ENCODE measurements at places on chromosomes 13 and 19.

- no peak for DNase-seq
These were observed 19.1 kb downstream of the CEBPG start for GRCh38 chr19:33392341-33393285.

- DNase-seq, result no peak
These were observed 95.9 kb upstream of the RAP2A start for GRCh38 chr13:97337985-97338499.

DNA sequence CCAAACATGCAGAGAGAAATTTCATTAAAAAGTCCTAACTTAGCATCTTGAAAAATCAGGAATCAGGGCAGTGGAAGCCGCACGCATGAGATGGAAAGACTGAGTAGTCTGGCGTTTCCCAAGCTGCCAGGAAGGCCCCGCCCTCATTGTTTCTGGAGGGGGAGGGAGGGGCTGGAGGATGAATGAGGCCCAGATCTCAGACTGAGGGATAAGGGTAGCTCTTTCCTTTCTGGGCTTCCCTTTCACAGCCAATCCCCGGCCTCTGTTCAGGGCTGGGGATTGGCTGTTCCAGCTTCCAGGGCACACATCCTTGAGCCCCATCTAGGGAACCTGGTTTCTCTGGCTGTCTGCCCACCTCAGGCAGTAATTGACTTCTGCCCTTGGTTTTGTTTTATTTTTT, 7.3 kb downstream of the C19orf53 start:
- no peak for DNase-seq

GRCh38 chr13:75889427-75889826, 253.3 kb downstream of the LMO7 start:
- DNase-seq, result no peak

DNA sequence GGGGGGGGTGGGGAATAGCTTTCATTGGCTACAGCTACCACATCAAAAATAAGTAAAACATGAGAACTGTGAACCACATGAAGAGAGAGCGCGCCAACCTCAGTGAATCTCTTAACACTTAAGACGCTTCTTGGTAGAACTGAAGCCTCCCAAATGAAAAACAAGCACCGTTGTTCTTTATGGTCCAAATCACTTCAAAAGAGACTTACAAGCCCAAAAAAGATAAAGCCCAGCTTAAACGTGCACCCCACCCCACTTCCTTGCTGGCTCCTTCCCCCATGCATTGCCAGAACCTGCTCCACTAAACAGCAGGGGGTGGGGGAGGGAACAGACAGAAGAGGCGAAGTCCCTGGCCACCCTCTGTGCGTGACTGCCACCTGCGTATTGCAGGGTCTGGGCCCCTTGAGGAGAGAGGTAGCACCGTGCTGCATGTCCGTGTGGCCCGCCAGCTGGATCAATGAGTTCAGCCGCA, 479.1 kb downstream of the FOXO1 start:
- peak; percentile 92 for DNase-seq

- DNase-seq, result no peak
These were observed 1615.4 kb downstream of the EFNB2 start for GRCh38 chr13:104920091-104920490.

GRCh38 chr19:16917401-16917800, 28.6 kb downstream of the F2RL3 start:
- DNase-seq, result peak; percentile 21

GRCh38 chr19:34310494-34310981, 54.5 kb upstream of the GPI start:
- DNase-seq, result no peak

DNA sequence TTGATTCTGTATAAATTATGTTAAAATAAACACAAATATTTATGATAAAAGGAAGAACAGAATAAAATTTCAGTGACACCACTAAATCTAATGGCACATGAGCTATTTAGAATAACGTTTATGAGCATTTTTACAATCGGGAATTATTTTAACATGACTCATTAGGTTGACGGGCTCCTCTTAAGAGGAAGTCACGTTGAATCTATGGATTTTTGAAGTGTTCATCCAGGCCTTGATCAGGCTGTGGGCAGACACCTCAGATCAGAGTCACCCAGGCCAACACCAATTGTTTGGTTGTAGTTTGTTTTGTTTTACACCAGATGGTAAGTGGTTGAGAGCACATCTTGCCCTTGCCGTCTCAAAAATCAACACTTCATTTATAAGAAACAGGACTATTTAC, 257.8 kb downstream of the FOXO1 start:
- DNase-seq, result no peak

- no peak for DNase-seq
These were observed 940.4 kb upstream of the SLC10A2 start for GRCh38 chr13:104006625-104007075.

DNA sequence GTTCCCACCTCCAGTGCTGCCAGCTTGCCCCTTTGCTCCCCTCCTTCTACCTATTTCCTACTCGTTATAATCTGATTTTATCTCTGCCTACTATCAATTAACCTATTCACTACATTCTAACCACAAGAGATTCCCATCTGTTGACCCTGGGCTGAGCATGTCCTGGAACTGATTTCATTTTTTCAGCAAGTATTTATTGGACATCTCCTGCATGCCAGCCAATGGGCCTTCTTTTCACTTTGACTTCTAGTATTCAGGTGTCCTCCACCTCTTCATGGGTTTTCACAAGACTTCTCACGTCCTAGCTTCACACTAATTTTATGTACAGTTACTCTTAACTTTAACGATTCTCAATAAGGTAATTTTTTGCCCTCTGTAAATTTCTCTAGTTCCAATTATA, 282.7 kb upstream of the KLHL1 start:
- DNase-seq, result no peak

GRCh38 chr19:50522881-50523280, 9.2 kb upstream of the ASPDH start:
- DNase-seq, result no peak

DNA sequence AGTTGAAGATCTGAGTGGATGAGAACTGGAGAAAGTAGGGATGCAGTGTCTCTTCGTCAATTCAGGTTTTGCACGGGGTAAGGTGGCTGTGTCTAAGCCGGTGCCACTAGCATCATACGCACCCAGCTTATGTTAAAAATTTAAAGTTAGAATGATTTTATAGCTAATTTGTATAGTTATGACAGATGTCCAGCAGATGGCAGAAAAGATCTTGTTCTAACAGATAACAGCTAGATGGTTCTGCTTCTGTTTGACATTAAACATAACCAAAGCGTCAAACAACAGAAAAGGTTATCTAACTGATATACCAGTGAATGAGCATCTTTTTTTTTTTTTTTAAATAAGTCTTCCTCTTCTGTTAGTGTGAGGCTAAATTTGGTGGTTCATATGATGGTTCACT, 18.8 kb upstream of the EDDM13 start:
- no peak for DNase-seq

GRCh38 chr19:15038294-15038693, 11.0 kb upstream of the CASP14 start:
- no peak for DNase-seq

- no peak for DNase-seq
These were observed 109.9 kb downstream of the RBM26 start for GRCh38 chr13:79295906-79296706.

DNA sequence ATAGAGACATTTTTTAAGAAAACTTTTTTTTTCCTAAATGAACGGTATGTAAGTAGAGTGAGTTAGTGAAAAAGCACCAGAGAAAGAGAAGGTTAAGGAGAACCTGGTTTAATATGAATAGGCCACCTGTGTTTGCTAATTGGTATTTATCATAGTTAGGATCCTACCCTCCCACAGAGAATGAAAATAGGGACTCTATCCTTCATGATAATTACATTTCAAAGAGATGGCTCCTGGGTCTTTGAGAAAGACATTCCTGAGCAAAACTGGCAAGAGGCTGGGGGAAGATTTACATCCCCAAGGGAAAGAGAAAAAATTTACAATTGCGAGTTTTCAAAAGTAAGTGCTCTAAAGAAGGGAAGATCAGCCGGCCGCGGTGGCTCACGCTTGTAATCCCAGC, 1284.5 kb downstream of the SLITRK1 start:
- no peak for DNase-seq

GRCh38 chr19:2478278-2478755, 2.4 kb downstream of the GADD45B start:
- peak; percentile 40 for DNase-seq

DNA sequence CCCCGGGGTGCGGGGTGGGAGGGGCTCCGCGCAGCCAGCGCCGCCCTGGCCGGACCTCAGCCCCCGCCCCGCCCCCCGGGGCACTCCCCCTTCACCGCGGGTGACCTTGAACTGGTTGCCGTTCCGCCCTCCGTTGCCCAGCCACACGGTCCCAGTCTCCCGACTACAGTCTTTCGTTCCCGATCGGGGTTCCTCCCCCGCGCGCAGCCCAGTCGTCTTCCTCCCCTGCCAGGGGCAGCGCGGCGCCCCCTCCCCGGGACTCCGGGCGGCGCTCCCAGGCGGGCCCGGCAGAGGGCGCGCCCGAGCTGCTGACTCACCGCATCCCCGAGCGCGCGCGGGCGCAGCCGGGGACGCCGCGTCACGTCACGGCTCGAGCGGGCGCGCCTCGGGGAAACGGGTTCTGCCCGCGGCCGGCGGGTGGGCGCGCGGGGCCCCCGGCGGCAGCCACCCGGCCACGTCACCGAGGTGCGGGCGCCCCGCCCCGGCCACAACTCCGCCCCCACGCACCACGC, 459 bp downstream of the MIDN start:
- DNase-seq, result peak; percentile 89

DNA sequence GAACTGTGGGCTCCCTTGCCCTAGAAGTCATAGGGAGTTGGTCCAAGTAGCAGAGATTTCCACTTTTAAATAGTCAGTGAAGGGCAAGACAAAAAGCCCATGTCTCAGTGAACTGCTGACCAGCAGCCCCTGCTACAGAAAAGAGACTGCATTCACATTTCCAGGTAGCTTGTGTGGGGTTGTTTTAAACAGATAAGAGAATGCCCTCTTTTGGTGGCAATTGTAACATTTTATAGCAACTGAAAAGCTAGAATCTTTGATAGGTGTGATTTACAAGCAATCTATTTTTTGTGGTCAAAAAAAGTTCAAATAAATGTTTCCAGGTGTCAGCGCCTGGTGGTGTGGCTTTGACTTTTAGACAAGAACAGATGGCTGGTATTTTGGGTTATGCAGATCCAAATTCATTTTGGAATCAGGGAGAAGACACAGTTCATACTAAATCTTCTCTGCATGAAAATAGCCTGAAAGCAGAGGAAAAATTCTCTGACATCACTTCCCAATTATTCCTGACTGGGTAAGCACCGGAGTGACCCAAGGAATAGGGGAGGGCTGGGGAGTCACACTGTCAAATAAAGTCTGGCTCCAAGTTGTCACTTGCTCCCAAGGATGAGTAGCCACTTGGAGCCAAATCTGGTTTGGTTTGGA, 26.2 kb upstream of the GPR12 start:
- DNase-seq, result no peak

DNA sequence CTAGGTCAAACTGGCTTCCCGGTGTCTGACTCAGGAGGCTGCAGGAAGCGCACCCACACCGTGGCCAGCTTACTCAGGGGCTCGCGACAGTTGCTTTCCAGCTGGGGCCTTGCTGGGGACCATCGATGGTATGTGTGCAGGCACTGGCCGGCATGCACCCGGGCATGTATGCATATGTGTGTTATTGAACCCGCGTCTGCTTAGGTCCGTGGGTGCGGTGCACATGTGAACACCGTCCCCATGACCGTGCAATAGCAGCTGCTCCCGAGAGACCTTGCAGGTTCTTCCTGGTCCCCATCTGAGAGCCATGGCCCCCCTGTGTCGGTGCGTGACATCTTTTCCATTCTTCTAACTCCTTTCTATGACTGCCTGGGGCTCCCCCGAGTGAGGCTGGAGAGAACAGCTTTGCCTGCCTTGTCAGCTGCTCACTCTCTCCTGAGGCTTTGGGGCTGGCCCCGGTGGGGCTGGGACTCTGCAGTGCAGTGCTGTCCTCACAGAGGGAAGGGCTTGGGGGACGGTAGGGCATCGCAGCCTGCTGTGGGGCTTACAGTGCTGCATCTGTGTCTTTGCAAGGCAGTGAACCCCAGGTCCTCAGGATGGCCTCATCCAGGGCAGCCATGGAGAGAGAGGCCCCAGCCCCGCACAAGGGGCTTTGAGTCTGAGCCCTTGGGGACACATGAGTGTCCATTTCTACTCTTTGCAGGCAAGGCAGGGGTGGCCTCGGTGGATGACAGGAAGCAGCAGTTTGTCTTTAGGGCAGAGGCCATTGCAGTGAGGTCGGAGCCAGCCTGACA, 65.1 kb downstream of the CHST8 start:
- no peak for DNase-seq

GRCh38 chr19:19224852-19225494, 13.2 kb downstream of the NCAN start:
- peak; percentile 78 for DNase-seq
